ENCODE measurements at places on chromosomes 1 and 21.

DNA sequence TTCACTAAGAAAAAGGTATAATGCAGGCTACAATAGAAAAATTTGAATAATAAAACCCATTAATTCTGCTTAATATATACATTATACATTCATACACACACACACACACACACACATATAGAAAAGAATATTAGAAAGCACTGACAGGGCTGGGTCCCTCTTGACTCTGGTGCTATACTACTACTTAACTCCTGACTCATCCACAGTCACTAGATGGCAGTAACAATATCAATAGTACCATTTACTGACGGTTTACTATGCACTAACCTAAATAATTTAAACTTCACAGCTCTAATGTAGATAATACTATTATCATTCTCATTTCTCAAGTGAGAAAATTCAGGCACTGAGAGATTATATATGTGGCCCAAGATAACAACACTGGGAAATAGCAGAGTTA is 87.5 kb downstream of the COP1 start:
- DNase-seq = peak; percentile 58

GRCh38 chr1:6521536-6521935 is 30.1 kb upstream of the PLEKHG5 start:
- DNase-seq = no peak

- no peak for DNase-seq
Observed at GRCh38 chr1:157438146-157438545, 114.2 kb downstream of the FCRL5 start.

GRCh38 chr1:225830841-225831240 is 20.9 kb downstream of the EPHX1 start:
- DNase-seq = no peak

DNA sequence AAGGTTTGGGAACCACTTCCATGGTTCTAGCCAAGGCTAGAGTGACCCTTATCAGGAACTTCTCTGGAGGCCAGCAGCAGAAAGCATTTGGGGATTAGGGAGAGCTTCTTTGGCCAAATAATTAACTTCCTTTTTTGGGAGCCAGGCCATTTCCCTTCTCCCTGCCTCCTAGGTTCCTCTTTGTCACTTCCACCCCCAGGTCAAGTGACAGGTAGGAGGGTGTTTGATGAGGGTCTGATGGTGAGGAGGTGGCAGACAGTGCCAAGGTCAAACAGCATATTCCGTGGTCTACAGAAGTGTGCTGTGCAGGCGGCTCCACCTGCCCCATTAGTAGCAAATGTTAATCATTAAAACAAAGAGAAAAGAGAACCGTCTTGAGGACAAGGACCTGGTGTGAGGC is 1.9 kb upstream of the KCNA10 start:
- no peak for DNase-seq

DNA sequence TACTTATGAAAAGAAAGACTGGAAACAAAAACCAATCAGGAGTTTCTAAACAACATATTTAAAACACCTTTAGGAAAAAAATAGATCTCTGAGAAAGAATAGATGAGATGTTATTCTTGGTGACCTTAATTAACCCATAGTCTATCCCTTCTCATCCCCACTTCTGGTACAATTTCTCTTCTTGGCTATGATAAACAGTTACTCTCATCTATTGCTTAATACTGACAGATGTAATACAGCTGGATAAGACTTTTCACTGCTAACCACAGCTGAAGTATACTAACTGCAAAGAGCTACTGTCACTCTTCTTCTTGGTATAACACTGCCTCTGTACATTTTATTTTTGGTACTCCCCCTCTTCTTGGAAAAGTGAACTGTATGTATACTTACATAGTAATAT is 15.2 kb downstream of the EXTL2 start:
- DNase-seq = peak; percentile 22
